Naive thymus-derived CD8-positive, alpha-beta T cell (primary cell): ENCODE measurements at places on chromosomes 7 and 10. TPM values are rescaled to one million over a fixed set of nuclear protein-coding genes. Genes with fewer than 3 reads are reported as not detected.

ADRA2A gene
- total RNA-seq, result not detected

CYP2C18 gene
- not detected for total RNA-seq

EBLN1 gene
- total RNA-seq, result not detected

POMZP3 gene
- total RNA-seq, result 19.7 TPM

IRF5 gene
- 2.3 TPM for total RNA-seq
